ENCODE measurements at places on chromosomes 3 and 15. TPM values are rescaled to one million over a fixed set of nuclear protein-coding genes. Genes with fewer than 3 reads are reported as not detected.

EPHA3 gene
- 0.99 TPM for total RNA-seq

PRR20G gene
- total RNA-seq, result not detected

DNA sequence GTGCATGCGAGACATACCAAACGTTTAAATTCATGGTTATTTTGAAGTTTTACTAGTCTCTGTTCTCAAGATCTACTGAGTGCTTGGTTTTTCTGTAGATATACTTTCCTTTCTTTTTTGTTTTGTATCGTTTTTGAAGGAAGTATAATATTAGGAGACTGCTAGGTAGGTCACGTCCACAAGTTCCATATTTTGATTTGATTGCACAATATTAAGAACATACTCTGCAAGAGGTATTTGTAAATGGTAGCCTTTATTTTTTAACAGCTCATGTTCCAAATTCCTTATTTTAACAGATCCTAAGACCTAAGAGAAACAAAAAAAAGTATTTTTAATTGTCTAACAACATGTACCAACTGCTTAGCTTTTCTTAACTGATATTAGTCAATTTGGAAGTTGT is 156.7 kb downstream of the SERPINI1 start:
- DNase-seq, result no peak

COL6A5 gene
- total RNA-seq, result under 0.01 TPM

DNA sequence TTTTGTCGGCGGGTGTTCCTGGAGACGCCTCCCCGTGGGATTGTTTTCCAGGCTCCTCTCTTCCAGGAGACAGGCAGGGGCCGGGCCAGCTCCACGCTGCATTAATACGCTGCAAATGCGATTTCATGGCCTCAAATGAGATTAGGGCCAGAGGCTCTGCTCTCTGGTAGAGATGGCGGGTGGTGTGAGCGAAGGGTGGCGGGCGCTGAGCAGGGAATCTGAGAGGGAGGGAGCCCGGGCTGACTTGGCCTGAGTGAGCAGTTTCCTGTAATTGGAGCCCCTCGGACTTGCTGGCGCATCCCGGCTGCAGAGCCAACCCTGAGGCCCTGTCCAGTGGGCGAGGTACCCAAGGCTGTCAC is 7.4 kb upstream of the CCDC33 start:
- DNase-seq, result peak; percentile 43

GRCh38 chr3:10693457-10693856 is 122.6 kb upstream of the SLC6A11 start:
- peak; percentile 4 for DNase-seq

GRCh38 chr15:85831415-85832113 is 36.8 kb upstream of the KLHL25 start:
- peak; percentile 34 for DNase-seq

AQP9 gene
- not detected for total RNA-seq

GRCh38 chr3:189655617-189656016 is 24.4 kb downstream of the TP63 start:
- no peak for DNase-seq

SST gene
- total RNA-seq, result not detected

DNA sequence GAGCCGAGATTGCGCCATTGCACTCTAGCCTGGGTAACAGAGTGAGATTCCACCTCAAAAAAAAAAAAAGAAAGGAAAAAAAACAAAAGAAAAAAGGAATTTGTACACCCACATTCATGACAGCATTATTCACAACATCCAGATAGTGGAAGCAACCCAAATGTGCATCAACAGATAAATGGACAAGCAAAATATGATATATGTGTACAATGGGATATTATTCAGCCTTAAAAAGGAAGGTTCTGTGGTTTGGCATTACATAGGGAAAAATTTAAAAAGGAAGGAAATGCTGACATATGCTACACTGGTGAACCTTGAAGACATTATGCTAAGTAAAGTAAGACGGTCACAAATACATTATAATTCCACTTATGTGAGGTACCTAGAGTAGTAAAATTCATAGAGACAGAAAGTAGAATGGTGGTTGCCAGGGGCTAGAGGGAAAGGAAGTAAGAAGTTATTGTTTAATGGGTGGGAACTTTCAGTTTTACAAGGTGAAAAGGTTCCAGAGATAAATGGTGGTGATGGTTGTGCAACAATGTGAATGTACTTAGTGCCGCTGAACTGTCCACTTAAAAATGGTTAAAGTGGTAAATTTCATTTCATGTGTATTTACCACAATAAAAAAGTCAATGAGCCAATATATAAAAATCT is 118.5 kb downstream of the MYLK start:
- peak; percentile 65 for DNase-seq

DNA sequence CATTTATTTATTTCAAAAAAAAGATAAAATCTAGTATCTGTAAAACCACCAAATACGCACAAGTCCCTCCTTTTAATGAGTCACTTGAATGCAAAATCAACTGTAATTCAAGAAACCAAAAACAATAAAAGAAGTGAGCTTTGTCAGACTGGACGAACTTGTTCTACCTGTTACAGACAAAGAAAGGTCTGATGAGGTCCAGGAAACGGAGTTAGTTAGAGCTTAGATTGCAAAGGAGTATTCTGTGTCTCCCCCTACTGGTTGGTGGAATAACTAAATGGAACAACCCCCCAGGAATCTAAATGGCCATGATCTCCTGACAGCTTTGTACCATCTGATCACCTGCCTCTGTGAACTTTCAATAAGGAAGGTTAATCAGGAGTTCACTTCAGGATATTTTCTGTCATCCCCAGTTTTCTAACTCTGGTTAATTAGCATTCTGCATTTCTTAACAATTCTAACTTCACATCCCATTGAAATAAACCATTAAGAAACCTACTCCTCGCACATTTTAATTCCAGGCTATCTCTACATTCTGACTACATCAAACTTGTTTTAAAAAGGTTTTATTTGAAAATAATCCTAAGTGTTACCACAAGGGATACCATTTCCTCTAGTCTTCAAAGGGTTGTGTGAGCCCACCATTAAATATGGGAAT is 333.0 kb upstream of the SATB1 start:
- DNase-seq, result no peak

GRCh38 chr3:30761374-30761773 is 133.1 kb downstream of the GADL1 start:
- DNase-seq, result no peak

- DNase-seq, result no peak
These were observed 74.4 kb downstream of the AAGAB start for GRCh38 chr15:67180035-67180434.

- no peak for DNase-seq
These were observed 200.7 kb downstream of the TIGIT start for GRCh38 chr3:114494498-114494897.

GRCh38 chr15:93126148-93126547 is 37.1 kb upstream of the RGMA start:
- no peak for DNase-seq

ATP13A5 gene
- not detected for total RNA-seq

- DNase-seq, result peak; percentile 40
These were observed 203.5 kb upstream of the LINGO1 start for GRCh38 chr15:77836121-77836692.

- no peak for DNase-seq
These were observed 113.3 kb upstream of the PHLDB2 start for GRCh38 chr3:111745786-111746185.

CCDC191 gene
- total RNA-seq, result 1.8 TPM

DNA sequence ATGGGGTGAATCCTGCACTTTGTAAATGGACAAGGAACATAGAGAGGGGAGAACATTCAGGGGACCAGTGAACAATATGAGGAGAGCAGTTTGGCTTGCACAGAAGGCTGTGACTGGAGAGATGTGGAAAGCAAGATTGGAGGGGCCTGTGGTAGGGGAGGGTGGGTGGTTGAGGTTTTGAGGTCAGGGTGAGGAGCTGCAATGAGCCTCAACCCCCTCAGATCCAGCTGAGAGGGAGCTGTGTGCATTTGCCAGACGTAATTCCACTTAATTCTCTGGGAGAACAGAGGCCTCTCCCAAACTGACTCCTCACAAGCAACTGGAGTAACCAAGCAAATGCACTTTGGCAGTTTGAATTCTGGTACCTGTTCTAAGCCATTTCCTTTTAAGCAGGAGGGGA is 253.1 kb upstream of the TRIM42 start:
- DNase-seq, result peak; percentile 26

DNA sequence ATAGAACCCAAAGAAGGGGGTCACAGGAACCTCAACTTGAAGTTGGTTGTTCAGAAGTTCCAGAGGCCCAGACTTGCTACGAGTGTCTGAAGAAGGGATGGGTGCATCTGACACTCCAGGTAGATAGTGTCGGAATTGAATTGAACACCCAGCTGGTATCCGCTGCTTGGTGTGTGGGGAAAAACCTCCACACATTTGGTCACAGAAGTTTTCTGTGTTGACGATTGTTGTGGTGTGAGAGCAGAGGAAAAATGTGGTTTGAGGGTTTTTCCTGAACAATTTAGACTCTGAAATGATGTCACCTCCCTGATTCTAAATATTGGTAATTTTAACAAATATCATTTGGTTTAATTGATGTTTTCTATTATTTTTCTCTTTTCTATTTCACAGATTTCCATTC is 218.8 kb upstream of the CTNNB1 start:
- DNase-seq, result no peak

IQCH gene
- total RNA-seq, result 5.0 TPM

- DNase-seq, result peak; percentile 82
These were observed 412.4 kb upstream of the CBLB start for GRCh38 chr3:106281221-106281620.

DNA sequence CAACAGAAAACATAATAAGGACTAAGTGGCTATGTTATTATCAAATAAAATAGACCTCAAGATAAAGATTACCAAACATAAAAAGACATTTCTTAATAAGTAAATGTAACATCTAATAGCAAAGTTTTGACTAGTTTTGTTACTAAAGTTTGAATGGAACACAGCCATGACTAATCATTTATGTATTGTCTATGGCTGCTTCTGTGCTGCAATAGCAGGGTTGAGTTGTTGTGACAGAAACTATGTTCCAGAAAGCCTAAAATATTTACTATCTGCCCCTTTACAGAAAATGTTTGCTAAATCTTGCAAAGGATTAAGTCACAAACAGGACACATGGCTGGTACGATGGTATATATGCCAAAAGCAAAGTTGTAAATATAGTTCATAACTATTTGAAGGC is 37.9 kb upstream of the MYH15 start:
- DNase-seq, result no peak

DNA sequence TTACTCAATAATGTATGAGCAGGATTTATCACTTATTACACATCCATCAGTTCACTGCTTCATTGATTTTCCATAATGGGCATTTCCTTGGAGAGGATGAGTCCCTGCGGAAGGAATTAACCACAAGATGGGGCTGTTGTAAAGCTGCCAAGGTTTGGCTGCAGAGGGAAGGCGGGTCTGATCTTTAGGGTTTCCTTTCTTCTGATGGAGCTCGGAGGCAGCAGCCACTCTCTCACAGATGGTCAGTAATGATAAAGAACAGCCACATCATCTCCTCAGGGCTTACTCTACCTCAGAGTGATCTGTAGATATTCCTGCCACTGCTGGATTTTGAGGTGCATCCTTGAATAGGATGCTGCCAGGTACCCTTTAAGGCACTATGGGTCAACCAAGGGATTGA is 115.2 kb downstream of the USP13 start:
- peak; percentile 73 for DNase-seq

DNA sequence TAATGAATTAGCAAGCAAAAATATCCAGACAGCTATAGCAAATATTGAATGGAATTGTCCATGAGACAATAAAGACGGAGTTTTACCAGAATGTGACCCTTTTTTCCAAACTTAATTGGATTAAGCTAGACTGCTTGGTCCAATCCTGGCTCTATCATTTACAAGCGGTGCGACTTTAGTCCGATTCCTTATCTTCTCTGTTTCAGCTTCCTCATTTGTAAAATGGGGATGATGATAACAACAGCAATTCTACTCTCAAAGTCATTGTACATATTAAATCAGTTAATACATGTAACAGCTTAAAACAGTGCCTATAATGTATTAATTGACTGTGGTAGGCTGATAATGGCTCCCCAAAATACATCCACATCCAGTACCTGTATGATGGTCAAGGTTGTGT is 62.1 kb upstream of the CRBN start:
- DNase-seq, result no peak

DNA sequence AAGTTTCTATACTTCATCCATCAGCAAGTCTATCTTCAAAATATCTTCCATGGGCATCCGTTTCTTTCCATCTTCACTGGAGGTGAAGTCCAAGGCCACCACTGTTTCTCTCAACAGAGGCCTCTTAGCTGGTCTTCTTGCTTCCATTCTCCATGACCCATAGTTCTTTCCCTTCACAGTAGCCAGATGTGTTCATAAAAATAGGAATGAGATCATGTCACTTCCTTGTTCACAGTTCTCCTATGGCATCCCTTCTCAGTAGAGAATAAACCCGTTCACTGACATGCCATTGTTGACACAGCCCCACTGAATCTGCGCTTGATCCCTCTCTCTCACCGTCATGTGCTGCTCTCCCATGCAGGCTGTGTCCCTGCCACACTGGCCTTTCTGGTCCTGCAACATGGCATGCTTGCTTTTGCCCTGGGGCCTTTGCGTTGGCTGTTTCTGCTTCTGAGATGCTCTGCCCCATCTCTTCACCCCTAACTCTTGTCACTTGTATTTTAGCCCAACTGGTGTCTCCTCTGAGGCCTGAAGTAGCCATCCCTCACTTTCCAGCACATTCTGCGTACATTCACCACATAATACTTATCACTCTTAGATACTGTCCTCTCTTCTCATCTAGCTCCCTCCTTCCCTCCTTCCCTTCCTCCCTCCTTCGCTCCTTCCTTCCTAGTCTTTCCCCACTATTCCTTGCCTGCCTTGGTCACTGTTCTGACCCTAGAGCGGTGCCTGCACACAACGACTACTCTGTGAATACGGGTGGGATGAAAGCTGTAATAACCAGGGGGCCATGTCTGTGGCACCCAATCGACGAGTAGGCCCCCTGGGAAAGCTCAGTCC is 42.0 kb downstream of the STARD5 start:
- DNase-seq, result no peak

- DNase-seq, result no peak
These were observed 105.5 kb upstream of the ICE2 start for GRCh38 chr15:60584355-60584998.

Measured in fibroblast of lung (primary cell).